ENCODE measurements at places on chromosomes 6 and 20. TPM values are rescaled to one million over a fixed set of nuclear protein-coding genes. Genes with fewer than 3 reads are reported as not detected.

DNA sequence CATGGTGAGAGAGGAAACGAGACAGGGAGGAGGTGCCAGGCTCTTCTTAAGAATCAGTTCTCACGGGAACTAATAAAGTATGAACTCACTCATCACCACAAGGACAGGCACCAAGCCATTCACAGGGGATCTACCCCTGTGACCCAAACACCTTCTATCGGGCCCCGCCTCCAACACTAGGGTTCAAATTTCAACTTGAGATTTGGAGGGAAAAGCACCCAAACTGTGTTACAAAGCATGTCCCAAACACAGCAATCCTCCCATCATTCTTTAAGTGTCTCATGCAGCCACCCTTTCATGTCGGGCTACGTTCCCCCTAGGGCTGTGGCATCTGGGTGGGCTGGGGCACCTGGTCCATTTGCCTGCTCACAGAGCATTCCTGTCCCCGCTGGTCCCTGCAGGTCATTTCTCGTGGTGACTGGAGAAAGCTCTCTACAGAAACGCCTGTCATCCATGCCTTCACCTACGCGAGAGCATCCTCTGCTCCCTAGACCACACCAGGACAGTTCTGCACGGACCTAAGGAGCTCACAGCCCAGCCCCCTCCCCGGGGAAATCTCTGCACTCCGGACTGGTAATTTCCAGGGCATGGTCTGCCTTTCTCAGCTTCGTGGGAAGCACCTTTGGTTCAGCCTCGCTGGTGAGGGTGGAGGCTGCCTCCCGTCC, 79.6 kb downstream of the TTLL2 start:
- no peak for DNase-seq

GRCh38 chr6:149305372-149305771, 12.1 kb upstream of the TAB2 start:
- no peak for DNase-seq

DNA sequence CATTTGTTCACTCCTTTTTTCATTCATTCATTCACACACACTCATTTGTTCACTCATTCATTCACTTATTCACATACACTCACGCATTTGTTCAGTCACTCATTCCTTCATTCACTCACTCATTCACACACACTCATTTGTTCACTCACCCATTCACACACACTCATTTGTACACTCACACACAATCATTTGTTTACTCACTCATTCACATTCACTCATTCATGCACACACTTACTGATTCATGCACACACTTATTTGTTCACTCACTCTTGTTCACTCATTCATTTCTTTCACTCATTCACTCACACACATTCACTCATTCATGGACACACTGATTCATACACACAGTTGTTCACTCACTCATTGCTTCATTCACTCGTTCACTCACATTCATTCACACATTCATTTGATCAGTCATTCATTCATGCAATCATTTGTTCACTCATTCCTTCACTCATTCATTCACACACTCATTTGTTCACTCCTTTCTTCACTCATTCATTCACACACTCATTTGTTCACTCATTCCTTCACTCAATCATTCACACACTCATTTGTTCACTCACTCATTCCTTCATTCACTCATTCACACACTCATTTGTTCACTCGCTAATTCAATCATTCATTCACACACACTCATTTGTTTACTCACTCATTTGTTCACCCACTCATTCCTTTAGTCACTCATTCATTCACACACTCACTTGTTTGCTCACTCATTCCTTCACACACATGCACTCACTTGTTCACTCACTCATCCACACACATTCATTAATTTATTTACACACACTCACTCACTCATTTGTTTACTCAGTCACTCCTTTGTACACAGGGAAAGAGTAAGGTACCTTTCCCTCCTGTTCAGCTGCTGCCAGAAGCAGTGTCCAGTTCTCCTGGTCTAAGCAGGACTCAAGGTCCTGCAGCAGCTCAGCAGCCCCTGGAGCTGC, 50.7 kb upstream of the BHLHE23 start:
- no peak for DNase-seq

DNA sequence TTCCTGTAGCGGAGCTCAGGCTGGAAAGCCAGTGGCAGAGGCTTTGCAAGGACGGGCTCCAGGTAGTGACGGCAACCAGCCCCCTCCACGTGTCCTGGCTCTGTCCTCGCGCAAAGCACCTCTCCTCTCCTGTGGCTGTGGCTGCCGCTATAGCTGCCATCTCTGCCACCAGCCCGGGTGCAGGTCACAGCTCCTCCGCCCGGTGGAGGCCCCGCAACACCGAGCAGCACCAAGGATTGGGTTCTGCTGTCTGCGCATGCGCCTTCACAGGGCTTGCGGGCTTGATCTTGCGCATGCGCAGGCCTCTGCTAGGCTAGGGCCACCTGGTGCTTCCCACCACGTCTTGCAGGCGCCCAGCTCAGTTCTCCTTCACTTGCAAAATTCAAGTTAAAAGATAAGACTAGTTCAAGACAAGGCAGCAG, 625.4 kb downstream of the QKI start:
- no peak for DNase-seq

GRCh38 chr6:167141667-167142432, 15.9 kb downstream of the GPR31 start:
- no peak for DNase-seq

GRCh38 chr6:30113841-30114240, 951 bp upstream of the TRIM31 start:
- no peak for DNase-seq

DNA sequence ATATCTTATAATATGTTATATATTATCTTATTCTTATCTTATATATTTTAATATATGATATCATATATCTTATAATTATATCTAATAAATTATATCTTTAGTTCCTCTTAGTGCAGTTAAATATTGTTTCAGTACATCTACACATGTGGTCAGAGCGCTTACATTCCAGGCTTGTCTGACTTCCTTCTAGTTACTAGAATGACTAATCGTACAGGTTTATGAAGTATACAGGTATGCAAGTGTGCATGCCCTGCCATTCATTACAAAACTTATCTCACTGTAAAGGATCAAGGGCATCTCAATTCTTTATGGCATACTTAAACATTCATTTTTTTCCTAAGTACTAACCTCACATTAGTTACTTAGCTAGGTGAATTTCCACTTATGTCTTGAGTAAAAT, 1278.0 kb upstream of the MAP3K7 start:
- DNase-seq = no peak

DNA sequence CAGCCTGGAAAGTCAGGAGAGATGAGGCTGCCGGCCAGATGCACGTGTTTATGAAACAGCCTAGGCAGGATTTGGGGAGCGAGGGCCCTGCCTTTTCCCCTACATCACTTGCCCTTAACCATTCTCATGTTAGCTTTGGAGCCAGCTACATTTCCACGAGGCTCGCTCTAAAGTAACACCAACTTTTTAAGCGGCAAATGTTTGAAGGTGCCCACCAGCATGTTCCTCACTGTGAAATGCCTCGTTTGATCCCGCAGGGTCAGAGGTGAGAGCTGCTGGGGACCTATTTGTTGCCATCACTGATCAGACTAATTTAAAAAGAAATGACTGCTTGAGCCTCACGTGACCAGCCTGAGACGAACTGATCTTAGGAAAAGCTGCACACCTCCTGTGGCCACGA, 51.6 kb upstream of the DACT2 start:
- no peak for DNase-seq

GRCh38 chr6:159819932-159820640, 20.0 kb downstream of the PNLDC1 start:
- no peak for DNase-seq

GRCh38 chr20:11845340-11845739, 72.4 kb upstream of the BTBD3 start:
- no peak for DNase-seq

The SPTLC3 gene
- total RNA-seq = not detected

The NR2E1 gene
- not detected for total RNA-seq

The RPS18 gene
- total RNA-seq = 4,545 TPM
